Stimulated activated CD4-positive, alpha-beta T cell treated with anti-CD3 and anti-CD28 coated beads, Interleukin-1b, Interleukin-23, amount 100 ng/mL, for 1 hour (primary cell): ENCODE measurements at places on chromosomes 11 and 22.

DNA sequence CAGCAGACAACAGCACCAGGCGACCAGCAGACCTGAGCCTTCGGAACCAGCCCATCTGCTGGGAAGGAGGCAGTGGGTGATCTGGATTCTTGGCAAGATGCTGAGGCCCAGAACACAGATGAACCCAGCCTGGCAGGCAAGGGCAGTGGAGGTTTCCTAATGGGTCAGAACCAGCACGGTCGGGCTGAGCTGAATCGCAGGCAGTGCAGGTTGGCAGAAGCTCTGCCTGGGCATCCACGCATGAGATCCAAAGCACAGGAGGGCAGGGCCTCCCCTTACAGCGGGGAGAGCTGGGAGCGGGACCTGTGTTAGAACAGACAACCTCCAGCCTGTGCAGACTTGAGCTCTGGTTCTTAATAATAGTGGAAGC is 47.5 kb downstream of the DSCAML1 start:
- no peak for DNase-seq

DNA sequence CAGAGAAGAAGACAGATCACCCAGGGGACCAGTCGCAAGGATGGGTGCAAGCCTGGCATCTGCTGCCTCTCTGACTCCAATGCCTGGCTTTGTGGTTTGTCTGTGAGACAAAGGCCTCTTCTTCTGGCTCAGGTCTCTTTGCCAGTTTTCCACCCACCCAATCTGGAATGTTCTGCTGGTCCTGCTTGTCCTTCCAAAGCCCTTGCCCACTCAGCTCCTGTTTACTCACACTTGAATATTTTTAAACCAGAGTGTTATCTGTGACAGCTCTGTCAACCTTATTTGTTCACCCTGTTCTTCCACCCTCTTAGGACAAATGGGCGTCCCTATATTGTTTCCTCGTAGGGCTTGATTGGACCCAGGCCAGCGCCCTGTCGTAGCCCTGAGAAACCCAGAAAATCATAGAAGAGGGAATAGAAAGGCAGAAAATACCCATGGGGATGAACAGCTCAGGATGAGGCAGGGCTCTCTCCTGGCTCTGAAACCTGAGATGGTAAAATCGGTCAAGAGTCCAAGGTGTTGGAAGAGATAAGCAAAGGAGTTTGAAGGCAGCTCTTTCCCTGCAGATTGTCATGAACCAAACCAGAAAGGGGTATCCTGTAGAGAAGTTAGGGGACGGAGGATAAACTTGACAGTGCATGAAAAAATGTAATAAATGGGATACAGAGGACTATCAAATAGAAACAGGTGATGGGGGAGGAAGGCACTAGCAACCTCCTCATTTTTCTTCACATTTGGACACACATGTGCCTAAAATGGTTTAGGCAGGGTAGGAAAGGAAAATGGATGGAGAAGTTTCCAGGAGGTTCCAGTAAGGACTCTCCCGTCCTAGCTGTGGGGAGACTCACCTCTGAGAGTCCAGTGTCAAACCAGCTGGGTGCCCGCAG is 651 bp downstream of the CRYAB start:
- no peak for DNase-seq

DNA sequence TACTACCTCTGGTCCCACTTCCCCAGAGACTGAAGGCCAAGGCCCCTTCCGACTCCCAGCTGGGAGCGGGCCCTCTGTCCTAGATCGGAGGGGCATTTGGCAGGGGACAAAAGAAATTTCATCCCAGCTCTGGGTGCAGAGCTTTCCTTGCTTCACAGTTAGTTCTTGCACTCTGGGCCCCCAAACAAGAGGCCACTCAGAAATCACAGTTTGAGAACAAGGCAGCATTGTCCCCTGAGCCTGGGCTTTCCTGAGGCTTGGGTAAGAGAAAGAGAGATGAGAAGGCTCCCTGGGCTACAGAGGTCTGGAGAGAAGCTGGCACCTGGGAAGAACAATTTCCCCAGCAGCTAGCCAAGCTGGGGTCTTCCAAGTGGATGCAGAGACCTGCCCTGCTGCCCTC is 71.8 kb upstream of the NCAM1 start:
- DNase-seq = no peak

- DNase-seq = no peak
Observed at GRCh38 chr22:40128989-40129388, 48.7 kb upstream of the TNRC6B start.

- DNase-seq = no peak
Observed at GRCh38 chr11:103800406-103801114, 235.9 kb upstream of the DDI1 start.

- DNase-seq = no peak
Observed at GRCh38 chr22:50225200-50225969, 19.4 kb downstream of the TUBGCP6 start.

DNA sequence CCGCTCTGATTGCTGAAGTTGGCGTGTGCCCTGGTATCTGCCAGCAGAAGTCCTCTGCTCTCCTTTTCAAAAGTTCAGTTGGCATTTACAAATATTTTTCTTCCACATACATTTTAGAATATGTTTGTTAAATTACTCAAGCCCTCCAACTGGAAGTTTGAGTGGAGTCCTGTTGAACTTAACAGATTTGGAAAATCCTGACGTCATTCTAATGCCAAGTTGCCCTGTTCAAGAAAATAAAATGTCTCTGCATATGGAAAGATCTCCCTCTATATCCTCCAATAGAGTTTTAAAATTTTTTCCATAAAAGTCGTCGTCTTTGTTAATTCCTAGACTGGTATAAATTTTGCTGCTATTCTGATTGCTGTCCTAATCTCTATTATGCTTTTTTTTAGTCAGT is 3.3 kb downstream of the KCNQ1OT1 start:
- DNase-seq = no peak

GRCh38 chr11:127037001-127037400 is 36.4 kb upstream of the KIRREL3 start:
- no peak for DNase-seq

DNA sequence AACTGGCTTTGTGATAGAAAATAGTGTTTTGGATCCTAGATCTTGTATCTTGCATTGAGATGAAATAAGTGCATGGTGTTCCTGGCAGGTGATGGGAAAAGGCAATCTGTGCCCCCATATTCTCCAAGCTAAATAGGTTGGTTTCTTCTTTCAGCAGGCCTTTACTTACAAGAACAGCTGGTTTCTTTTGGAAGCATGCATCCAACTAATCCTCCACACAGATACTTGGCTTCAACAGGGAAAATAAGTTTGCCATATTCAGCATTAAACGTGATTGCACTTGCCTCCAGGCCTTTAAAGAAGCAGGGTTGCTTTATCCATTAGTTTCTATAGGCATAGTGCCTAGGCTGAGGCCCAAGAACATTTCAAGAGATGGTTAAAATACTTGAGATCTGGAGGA is 59.9 kb downstream of the APIP start:
- no peak for DNase-seq

DNA sequence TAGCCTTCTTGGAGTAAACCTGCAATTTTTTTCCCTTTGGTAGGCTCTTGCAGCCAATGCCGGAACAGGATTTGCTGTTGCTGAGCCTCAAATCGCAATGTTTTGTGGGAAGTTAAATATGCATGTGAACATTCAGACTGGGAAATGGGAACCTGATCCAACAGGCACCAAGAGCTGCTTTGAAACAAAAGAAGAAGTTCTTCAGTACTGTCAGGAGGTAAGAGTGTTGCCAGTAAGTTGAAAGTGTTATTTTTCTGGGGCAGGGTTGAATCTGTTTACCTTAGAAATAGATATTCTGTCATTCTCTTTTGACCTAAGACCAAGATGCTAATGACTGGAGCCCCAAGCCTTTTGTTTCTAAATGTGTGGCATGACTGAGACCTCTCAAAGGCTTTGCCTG is 39.7 kb downstream of the APLP2 start:
- no peak for DNase-seq

- no peak for DNase-seq
Observed at GRCh38 chr11:26743622-26744021, 21.8 kb upstream of the SLC5A12 start.

- DNase-seq = no peak
Observed at GRCh38 chr11:18581825-18582224, 6.7 kb downstream of the UEVLD start.

GRCh38 chr22:41620589-41621098 is at the start of gene DESI1:
Gene DESI1 (minus strand): TSS chr22:41621043. CDS start chr22:41620839, 204 bp downstream.
- no peak for DNase-seq

DNA sequence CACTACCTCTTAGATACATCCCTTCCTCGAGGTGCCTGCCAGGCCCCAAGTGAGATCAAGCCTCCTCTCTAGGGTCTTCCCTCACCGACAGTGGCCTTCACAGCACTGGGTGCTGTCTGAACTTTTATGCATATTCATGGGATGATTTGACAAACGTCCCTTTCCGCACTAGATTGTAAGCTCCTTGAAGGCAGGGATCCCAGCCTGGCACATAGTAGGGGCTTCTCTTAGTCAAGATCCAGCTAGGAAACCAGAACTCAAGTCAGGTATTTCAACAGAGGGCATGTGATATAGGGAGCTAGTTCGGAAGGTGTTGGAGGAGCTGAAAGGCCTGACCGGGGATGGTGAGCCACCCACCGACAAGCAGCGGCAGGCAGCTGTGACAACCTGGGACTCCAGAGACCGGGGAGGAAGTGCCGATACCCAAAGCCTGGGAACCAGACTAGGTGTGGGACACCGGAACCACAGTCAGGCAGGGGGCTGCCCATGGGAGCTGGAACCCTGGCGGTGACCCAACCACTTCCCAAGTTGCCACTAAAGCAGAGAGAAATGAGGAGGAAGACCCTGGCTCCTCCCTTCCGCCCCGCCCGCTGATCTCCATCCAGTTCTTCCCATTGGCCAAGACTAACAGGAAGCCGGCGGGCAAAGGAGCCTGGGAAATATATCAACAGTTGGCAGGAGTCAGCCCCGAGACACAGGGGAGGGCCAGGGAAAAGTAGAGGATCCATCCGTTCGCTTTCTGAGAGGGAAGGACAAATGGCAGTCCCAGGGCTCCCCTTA is 39.8 kb upstream of the CD82 start:
- DNase-seq = no peak

GRCh38 chr11:8192016-8192895 is 23.4 kb upstream of the RIC3 start:
- no peak for DNase-seq

GRCh38 chr11:121351083-121351630 is 58.6 kb downstream of the SC5D start:
- DNase-seq = no peak

GRCh38 chr11:134333946-134334345 is 2.2 kb downstream of the GLB1L2 start:
- DNase-seq = no peak

DNA sequence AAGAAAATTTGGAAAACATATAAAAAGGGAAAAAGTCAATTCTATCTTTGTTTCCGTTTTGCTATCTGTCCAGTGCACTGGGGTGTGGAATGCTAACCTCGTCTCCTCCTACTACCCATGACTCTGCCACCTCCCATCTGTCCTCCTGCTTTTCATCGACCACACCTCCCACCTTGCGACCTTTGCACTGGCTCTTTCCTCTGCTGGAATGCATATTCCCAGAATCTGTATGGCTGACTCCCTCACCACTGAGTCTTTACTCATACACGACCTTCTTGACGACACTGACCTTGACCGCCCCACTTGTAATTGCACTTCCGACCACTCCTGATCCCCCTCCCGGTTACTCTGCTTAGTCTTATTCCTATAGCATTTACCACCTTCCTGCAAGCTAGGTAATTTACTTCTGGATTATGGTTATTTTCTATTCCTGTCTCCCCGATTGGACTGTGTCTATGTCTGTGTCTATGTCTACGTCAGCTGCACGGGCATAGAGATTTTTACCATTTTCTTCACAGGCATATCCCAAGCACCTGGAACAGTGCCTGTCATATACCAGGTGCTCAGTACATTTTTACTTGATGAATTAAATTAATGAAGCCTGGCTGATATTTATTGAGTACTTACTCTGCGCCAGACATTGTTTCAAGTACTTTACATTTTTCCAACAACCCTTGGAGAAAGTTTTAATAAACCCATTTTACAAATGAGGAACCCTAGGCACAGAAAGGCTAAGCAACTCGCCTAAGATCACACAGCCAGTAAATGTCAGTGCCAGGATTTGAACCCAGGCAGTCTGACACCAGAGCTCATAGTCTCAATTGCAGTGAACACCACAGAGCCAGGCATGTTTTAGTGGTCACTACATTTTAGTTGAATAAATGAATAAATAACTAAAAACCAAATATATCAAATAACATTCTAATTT is 89.3 kb upstream of the SLC22A12 start:
- DNase-seq = no peak

GRCh38 chr11:92867913-92868619 is 101.4 kb upstream of the MTNR1B start:
- no peak for DNase-seq

DNA sequence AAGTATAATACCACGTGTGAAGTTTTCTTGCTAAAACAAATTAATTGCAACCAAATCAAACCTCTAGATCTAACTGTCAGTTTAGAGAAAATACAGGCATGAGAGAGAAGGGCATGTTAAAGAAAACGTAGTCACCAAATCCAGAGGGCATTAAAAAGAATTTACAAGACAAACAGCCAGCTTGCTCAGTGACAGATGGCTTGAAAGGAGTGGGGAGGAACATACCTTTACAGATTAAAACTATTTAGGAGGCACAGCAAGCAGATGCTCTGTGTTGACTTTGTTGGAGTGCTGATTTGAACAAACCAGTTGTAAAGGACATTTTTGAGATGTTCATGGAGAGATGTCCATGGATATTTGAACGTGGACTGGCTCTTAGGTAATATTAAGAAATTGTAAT is 96.9 kb downstream of the ATXN10 start:
- DNase-seq = no peak

- DNase-seq = no peak
Observed at GRCh38 chr22:32760815-32761214, 40.7 kb upstream of the TIMP3 start.

GRCh38 chr11:64233913-64234586 is at the start of gene VEGFB:
Gene VEGFB (plus strand): TSS chr11:64234584. CDS start chr11:64234834, 250 bp downstream.
- DNase-seq = no peak

- DNase-seq = no peak
Observed at GRCh38 chr11:12271826-12272366, 105.5 kb upstream of the PARVA start.
